ENCODE measurements at places on chromosomes 3 and 15.

DNA sequence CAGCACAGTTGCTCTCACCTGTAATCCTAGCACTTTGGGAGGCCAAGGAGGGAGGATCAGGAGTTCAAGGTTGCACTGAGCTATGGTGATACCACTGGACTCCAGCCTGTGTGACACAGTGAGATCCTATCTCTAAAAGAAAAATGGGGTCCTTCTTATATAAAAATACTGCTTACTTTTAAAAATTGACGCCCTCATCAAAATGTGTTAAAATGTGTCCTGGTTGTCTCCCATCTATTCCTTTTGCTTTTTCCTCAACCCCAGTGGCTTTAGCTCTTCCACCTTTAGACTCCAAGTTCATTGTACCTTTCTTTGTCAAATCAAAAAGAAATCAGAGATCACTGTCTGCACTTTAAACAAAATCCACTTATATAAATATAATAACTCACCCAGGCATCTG, 60.3 kb upstream of the GPD1L start:
- no peak for DNase-seq

DNA sequence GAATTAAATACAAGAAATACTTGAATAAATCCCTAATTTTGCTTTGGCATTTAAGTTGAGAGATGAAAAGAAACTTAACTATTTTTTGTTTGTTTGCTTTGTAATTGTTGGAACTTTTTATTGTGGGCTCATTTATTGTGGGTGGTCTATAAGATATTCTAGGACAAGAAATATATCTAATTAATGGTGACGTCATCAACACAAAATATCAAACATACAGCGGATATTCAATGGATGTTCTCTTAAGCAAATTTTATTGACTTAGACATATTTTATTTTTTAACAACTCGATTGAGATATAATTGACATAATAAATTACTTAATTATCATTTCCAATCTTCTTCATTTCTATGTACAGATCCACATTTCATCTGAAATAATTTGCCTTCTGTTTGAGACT, 30.0 kb downstream of the SYNPR start:
- DNase-seq = no peak

DNA sequence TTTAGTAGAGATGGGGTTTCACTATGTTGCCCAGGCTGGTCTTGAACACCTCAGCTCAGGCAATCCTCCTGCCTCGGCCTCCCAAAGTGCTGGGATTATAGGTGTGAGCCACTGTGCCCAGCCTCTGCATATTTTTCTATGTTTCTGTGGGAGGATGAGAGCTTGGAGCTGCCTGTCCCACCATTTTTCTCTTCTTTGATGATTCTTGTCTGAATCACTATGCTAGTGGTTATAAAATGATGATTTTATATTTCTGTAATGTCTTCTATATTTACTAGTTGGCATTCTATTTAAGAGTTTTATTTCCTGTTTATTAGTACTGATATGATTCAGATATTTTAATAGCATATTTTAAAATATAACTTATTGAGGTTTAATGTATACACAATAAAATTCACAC, 69.7 kb downstream of the CHCHD6 start:
- no peak for DNase-seq

GRCh38 chr15:60908888-60909287, 320.2 kb downstream of the RORA start:
- no peak for DNase-seq

DNA sequence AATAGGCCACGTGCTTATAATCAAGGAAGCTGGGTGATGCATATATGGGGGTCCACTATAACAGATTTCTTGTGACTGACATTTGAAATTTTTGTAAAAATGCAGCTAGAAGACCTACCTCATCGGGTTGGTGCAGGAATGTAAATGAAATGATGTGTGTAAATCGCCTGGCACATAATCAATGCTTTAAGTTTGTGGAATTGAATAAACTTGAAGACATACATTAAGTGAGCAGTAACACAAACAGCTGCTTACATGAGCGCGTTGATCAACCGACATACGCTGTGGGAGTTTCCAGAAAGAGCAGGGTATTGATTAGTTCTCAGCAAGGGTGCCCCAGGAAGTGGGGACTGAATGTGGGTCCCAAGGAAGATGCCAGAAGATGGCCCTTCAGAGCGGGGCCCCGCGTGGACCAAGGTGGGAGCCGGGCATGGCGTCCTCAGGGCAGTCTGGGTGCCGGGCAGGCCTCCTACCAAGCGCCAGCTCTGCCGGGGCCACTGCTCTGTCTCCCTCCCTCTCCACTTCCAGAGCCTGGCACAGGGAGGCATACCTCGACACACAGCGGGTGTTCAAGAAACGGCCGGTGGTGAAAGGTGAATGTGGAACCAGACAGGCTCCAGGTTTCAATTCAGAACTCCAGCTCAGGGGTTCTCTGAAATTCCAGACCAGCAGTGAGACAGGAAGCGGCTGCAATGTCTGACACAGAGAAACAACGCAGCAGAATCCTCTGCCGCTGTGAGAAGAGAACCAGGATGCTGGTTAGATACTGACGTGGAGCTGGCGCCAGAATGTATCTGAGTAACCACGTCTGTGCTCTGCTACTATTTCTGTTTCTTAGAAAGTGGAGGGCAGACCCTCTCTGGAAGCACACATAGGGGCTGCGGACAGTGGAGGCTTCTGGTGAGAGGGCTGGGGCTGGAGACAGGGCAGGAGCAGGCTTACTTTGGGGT, 12.6 kb downstream of the BFSP2 start:
- DNase-seq = no peak

GRCh38 chr3:150469931-150470740, 62.0 kb downstream of the TSC22D2 start:
- DNase-seq = no peak

DNA sequence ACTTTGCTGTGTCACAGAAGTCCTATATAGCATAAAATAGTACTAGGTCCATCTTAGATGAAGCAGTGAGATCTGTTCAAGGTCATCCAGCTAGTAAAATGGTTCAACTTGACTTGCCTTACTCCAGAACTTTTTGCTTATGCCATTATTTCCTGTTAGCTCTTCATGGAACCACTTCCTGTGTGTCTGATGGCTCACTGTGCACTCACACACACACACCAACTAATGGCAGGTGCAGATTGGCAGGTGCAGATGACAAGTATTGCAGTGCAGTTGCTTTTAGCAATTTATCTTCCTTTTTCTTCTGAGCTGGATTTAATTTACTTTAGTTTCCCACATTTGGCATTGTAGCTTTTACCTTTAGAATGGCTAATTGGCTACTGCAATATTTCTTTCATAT, 29.8 kb downstream of the GOLGA8S start:
- no peak for DNase-seq

DNA sequence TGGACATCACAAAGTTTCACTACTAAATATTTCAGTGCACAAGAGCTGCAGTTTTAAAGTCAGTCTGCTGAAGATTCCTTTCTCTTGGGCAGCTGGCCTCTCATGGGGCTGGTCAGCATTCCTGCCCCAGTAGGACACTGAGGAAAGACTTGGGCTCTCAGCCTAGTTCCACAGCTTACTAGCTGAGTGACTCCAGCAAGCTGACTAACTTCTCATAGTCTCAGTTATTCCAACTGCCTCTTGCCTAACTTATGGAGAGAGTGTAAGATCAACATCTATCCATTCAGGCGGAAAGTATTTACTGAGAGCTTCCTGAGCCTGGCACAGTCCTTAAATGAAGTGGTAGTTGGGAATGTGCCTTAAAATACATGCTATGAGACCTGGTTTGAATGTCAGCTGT, 27.0 kb downstream of the TM4SF4 start:
- no peak for DNase-seq

DNA sequence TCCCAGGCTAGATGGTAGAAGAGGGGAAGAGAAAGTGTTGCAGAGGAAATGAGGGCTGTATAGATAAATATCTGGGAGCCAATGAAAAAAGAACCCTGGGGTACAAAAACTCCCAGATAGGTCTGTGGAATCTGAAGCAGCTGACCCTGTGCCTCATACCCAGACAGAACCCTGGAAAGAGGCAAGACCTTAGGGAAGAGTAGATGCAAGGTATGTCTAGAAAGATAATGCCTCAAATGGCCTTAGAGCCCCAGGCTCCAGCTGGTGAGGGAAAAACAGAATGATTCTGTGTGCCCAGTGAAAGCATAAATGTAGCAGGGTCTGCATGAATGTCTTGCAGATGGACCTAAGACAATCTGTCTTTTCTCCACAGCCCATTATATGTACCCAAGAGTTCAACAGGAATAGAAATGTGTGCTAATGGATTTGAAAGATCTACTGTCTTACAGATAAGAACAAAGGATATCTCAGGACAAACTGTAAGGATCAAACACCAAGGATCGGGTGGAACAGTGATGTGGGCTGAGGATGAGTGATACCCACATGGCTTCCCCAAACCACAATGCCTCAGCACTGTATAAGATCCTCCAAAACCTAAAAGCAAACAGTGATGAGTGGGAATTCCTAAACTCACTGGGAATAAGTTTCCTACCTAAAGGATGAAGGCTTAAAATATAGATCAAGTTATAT, 58.8 kb downstream of the NCEH1 start:
- DNase-seq = no peak

DNA sequence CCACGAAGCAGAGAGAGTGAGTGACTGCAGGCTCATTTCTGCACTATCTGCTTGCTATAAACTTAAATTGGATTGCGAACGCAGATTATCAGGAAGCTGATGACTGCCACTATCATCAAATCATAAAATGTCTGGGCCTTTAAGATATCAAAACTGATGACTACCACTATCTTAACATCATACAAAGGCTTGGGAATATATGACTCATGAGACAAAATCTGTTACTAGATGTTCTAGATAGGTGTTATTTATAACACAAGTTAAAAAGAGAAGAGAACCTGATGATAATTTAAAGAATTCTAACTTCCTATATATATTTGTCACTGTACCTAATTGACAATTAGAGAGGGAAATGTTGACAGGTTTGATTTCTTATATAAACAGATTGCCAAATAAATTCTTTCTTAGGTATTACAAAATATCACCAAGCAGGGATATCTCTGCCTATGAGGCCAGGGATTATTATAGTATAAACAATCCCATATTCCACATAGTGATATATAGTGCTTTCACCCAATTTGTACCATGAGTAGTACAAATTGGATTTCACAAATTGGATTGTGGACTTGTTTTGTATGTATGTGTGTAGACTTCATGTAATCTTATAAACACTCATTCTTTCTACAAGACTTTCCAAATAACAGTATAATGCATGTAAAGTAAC, 1157.2 kb downstream of the ROBO1 start:
- DNase-seq = no peak

DNA sequence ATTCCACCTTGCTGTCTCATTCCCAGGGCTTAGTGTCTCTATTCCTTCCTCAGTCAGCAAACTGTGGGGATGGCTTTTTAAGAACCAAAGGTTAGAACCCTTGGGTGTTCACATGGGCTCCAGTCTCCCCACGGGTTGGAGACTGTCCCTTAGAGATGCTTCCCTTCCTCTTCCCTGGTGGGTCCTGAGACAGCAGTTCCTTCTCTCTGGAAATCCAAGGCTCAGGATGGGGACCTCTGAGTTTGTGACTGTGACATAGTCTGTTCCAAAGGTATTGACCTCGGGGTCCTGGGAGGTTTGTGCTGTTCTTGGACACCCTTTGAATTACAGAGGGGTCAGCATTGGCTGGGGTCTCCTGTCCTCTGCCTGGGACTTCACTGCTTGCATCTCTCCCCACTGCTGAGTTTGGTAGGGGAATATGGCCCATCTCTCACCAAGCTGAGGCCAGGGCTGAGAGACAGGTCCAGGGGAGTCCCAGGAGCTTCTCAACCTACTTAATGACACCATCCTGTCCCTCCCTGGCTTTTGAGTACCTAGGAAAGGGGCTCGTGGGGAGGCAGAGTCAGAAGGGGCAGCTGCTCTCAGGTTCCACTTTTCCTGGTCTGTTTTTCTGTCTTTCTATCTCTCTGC, 1.5 kb downstream of the GRM2 start:
- peak; percentile 2 for DNase-seq

- no peak for DNase-seq
Measured at GRCh38 chr3:4709341-4709740, 216.2 kb downstream of the ITPR1 start.

- no peak for DNase-seq
Measured at GRCh38 chr15:35697549-35698299, 151.8 kb upstream of the DPH6 start.

GRCh38 chr3:184380185-184380626, 352 bp downstream of the CHRD start:
- DNase-seq = no peak

- no peak for DNase-seq
Measured at GRCh38 chr3:46010519-46011113, 15.0 kb upstream of the FYCO1 start.

DNA sequence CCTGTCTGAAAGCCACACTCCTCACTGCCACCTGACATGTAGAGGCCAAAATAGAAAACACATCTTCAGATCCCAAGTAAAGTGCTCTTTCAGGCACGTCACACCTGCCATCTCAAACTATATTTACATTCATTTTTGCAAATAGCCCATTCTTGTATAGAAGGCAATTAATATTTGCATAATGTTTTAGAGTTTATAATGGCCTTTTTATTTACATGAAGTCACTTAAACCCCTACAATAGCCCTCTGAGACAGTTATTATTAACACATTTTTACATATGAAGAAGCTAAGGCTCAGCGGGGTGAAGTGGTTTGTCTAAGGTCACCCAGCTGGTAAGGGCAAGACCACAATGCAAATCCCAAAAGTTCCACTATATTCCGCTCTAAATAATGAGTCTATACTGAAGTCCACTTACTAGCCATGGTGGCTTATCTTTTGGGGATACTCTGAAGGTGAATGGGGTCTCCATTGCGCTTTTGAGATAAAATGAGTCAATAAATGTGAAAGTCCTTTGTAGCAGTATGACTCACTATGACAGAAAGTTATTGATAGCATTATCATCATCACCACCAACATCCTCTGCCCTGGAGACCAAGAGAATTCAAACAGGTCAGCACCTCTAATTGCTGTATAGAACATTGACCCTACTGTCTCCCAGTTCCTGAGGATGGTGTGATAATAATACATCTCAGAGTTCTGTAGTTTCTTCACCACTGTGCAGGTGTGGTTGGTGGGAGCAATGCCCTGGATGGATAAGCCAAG, 155.9 kb upstream of the BCL6 start:
- no peak for DNase-seq

DNA sequence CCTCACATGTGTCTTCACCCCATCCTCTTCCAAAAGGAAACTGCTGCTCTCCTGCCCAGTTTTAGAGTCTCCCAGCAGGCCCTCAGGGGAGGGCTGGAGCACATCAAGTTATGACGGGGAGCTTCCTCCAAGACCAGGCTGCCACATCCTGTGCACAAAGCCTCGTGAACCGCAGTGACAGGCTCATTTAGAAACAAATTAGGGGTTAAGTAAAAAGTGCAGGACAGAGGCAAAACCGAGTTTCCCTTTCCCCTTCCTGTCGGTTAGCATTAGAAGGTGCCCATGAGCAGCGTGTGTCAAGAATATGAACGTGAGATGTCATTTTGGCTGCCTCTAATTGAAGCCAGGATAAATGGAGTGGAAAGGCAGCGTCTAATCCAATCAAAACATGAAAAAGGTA, 199.7 kb downstream of the ARRDC4 start:
- peak; percentile 91 for DNase-seq

- DNase-seq = no peak
Measured at GRCh38 chr3:187292181-187292580, 644 bp upstream of the MASP1 start.

Measured in T-helper 1 cell (primary cell).